H7 (cell line): ENCODE measurements at places on chromosomes 5 and 9. TPM values are rescaled to one million over a fixed set of nuclear protein-coding genes. Genes with fewer than 3 reads are reported as not detected.
A peak's percentile ranks its signal among the peaks of the same experiment; 100 is the strongest.

DNA sequence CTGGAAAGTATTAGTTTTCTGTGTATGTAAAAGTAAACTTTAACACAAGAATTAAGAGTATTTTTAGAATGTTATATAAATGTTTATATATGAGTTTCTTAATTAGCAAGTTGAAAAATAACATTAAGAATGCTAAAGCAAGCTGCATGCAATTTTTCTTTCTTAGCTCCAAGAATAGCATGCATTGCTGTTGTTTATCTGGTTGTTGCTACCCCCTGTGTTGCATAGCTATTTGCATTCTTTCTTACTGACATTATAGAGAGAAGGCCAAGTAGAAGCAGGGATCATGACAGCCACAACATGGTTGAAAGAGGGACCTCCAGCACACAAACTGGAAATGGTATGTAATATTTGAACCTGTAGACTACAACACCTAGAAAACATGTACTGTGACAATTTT, 94.8 kb downstream of the ERCC6L2 start:
- DNase-seq = no peak

DNA sequence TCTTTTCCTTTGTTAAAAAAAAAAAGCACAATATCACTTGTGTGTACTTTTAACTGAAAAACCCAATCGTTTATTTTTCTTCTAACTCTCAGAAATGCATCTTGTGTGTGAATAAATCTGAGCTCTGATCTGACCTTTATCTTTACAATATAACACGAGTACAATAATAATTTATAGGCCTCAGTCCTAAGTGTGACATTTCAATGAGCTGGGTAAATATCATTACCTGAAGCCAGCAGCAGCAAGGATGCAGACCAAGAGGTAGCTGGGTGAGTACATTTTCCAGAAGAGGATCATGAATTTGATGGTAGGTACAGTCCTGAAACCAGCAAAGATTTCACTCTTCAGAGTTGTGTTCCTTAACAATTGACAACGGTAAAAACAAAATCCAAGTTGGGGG, 264.0 kb upstream of the KIF2A start:
- no peak for DNase-seq

- no peak for DNase-seq
Measured at GRCh38 chr5:60271517-60271916, 378.0 kb upstream of the PDE4D start.

DNA sequence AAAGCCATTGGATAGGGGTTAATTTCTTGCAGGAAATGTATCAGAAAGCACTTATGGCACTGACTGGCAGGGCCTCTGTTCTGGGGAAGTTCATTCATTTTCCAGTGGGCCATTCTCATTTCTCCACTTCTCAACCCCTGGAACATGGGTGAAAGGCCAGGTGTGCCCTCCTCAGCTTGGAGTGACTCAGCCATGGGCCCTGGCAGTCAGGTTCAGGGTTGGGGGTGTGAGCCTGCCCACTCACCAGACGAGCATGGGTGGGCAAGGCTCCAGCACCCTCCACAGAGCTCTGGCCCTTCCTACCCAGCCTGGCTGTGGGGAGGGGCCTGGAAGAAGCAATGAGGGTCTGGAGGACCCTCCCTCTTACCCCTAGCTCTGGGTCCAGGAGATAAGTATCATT, 174.4 kb downstream of the HSPA4 start:
- DNase-seq = peak; percentile 10

GRCh38 chr5:137613554-137614265, 114.6 kb upstream of the SPOCK1 start:
- DNase-seq = no peak

TSLP gene
- total RNA-seq = 0.15 and 0.28 TPM in 2 replicates

GDF9 gene
- 0.22 and 0.24 TPM in 2 replicates for total RNA-seq

NSG2 gene
- 0.66 and 1.7 TPM in 2 replicates for total RNA-seq

GRCh38 chr5:73204332-73204731, 31.3 kb downstream of the TMEM174 start:
- no peak for DNase-seq

DNA sequence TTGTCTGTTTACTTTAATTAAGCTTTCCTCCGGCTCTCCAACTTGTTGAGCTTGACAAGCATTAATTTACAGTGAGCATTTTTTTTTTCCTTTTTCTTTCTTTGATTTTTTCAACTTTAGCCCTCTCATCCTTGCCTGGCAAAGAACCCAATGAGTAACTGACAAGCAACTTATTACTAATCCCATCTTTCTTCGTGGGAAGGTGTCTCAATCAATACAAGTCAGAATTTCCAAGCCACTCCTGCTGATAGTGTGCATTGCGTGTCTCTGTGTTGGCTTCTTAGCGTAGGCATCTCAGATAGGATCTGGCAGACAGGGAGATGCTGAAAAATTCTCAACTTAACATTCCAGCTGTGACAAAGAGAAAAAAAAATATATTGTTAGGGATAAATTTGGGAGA, 527.7 kb upstream of the WWC1 start:
- DNase-seq = no peak

GRCh38 chr5:141861194-141861593, 17.0 kb downstream of the PCDH1 start:
- DNase-seq = no peak

GRCh38 chr5:176151281-176151680, 86.9 kb upstream of the SIMC1 start:
- DNase-seq = no peak

PLAC8L1 gene
- 0.44 and 0.59 TPM in 2 replicates for total RNA-seq

DNA sequence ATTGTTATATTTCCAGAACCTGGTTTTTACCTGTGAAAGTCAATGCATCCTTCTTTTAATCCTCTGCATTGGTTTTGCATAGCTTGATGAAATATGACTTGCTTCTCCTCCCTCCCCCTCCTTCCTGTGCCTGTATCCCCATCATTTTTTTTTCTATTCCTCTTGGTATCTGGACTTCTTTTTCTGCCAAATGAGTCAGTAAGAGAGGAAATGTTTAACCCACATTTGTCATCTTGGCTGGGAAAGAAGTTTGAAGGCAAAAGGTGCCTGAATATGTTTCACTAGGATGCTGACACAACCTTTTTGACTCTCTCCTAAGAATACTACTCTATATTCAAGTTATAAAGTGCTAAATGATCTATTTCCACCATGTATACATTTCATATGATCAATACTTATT, 35.5 kb upstream of the CDKN2B start:
- DNase-seq = no peak

DNA sequence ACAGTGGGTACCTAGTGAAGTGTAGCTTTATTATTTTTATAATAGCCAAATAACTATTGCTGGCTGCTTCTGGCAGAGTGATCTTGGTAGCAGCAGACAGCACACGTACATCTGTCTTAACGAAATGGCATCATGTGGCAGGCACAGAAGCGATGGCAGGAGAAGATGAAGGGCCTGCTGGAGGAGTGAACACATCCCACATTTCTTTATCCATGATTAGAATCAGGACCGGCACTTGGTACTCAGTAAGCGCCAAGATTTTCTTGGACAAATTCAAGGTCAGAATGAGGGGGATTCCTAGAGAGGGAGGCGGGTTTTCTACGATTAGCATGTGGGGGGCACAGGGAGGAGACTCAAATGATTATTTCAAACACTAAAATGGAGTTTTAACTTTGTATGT, 23.0 kb upstream of the ZNF366 start:
- no peak for DNase-seq

- no peak for DNase-seq
Measured at GRCh38 chr5:74679966-74680365, 5.1 kb upstream of the HEXB start.

KIF20A gene
- total RNA-seq = 138 and 155 TPM in 2 replicates

DNA sequence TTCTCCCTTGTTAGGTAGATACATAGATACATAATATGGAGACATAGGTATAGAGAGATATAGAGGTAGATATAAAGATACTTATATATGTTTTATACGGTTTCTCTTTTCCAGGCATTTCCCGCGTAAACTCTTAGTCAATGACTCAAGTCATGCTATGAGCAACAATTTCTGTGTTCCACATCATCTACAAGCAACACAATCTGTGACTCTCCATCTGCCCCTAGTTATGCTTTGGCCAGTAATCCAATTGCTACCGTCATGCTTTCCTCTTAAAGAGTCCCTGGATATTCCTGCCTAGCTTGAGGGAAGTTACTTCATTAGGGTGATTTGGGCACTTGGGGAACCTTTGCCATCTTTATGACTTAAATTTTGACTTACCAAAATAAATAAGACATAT, 129.0 kb upstream of the ADAMTS16 start:
- DNase-seq = no peak

- no peak for DNase-seq
Measured at GRCh38 chr9:125893277-125893676, 146.1 kb downstream of the PBX3 start.

DNA sequence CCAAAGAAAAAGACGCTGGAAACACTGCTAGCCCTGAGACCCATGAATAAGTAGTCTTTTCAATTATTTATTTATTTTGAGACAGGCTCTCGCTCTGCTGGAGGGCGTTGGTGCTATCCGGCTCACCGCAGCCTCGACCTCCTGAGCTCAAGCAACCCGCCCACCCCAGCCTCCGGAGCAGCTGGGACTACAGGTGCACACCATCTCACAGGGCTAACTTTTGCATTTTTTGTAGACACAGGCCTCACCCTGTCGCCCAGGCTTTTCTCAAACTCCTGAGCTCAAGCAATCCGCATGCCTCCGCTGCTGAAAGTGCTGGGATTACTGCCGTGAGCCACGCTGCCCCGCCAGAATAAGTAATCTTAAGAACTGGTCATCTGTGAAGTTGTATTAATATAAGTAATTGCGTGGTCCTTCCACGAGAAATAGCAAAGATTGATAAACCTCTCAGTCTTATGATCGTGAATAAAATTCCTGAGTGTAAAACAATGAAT, 1.6 kb downstream of the ANXA2R start:
- DNase-seq = no peak

DNA sequence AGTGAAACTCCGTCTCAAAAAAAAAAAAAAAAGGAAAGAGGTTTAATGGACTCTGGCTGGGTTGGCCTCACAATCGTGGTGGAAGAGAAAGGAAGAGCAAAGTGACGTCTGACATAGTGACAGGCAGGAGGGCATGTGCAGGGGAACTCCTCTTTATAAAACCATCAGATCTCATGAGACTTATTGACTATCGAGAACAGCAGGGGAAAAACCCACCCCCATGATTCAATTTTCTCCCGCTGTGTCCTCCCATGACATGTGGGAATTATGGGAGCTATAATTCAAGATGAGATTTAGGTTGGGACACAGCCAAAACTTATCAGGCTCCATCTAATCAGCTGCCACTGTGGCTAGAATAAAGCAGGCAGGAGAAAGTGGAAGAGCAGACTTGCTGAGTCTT, 610.4 kb upstream of the NUDT12 start:
- no peak for DNase-seq

ARHGEF37 gene
- total RNA-seq = 0.14 and 0.26 TPM in 2 replicates

DNA sequence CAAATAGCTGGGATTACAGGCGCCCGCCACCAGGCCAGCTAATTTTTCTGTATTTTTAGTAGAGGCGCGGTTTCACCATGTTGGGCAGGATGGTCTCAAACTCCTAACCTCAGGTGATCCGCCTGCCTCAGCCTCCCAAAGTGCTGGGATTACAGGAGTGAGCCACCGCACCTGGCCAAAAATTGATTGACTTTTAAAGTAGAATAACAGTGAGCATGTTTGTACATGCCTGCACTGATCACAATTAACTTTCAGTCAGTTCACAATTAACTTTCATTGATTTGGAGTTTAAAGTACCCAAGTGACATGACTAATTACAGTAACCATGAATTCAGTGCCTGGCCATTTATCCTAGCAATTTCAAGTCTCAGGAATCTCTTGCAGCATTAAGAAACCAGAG, 61.3 kb downstream of the ANKH start:
- DNase-seq = no peak

DNA sequence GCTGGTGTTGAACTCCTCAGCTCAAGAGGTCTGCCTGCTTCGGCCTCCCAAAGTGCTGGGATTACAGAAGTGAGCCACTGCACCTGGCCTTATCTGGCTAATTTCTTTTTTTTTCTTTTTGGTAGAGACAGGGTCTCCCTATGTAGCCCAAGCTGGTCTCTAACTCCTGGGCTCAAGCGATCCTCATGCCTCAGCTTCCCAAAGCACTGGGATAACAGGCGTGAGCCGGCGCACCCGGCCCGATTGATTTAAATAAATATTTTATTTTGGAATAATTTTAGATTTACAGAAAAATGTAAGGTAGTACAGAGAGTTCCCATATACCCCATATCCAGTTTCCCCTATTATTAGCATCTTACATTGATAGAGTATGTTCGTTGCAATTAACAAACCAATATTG, 155.0 kb upstream of the MVB12B start:
- no peak for DNase-seq

GRCh38 chr5:11007269-11007870, 246.3 kb upstream of the DAP start:
- no peak for DNase-seq

DNA sequence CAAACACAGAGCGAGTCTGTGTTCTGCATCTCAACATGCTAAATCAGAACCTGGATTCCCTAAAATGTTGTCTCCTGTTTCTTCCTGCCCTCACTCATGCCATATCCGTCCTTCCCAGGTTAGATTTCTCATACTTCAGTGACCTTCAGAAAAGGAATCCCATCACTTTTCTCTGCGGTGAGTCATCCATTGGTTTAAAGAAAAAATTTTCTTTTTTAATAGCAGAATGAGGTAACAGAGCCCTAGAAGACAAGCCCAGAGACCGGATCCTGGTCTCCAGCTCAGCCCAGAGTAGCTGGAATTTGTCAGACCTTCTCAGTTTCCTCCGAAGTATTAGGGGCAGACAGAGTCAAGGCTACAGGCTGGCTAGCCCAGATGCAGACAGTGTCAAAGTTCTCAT, 143.2 kb upstream of the DMRT1 start:
- no peak for DNase-seq

GRCh38 chr5:141706121-141706520, 24.1 kb upstream of the ARAP3 start:
- no peak for DNase-seq

PPP3R2 gene
- not detected in 2 replicates for total RNA-seq

GFI1B gene
- total RNA-seq = 0.52 TPM in 1 of 2 replicates, not detected in the other

DNA sequence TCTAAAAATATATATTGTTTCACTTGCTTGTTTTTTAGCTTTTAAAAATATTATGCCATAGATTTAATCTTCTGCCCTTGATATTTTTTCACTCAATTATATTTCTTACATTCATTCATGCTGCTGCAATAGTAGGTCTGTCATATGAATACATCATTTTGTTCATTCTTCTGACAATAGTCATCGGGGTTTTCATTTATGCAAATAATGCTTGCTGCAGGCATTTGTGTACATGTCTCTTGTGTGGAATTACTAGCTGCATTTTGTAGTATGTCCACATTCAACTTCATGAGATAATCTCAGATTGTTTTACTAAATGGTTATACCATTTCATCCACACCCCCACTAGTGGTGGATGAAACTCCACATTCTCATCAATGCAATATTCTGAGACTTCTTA, 5.3 kb upstream of the PLPP1 start:
- no peak for DNase-seq

- DNase-seq = no peak
Measured at GRCh38 chr9:38134611-38135237, 65.7 kb upstream of the SHB start.

GRCh38 chr5:173029499-173029921, 26.6 kb upstream of the CREBRF start:
- DNase-seq = no peak

- DNase-seq = no peak
Measured at GRCh38 chr5:93517828-93518227, 63.2 kb downstream of the NR2F1-AS1 start.

GRCh38 chr5:89105836-89106235, 222.9 kb upstream of the MEF2C start:
- DNase-seq = no peak

LRRC19 gene
- total RNA-seq = not detected in 2 replicates
